ENCODE measurements at places on chromosomes 7 and 10.

- DNase-seq, result no peak
Measured at GRCh38 chr10:87925570-87925969, 62.1 kb downstream of the PTEN start.

DNA sequence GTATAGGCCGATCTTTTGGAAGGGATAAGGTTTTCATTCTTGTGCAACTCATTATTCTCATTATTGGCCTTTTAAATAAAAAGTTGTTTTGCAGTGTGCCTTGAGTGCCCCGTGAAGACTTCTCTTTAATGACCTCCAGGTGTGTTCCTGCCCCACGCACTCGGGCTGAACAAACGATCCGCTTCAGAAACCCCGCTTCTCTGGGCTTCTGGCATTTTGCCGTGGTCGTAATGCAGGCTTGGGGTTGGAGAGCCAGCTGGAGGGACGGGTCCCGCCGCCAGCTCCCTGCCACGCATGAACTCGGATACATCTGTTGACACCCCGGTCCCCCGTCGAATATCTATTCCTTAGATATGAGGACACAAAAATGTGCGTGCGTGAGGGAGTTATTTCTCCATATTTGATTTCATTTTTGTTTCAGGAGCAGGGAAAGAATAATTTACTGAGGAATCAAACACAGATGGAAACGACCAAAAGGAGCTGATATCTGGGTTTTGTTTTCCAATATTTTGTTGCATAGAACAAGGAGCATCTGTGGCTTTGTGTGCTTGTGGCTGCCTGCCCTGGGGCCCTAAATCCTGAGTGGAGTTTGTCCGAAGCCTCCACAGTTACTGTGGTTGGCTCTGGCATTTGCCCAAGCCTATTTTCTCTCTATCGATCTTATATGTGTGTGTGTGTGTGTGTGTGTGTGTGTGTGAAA is 17.0 kb upstream of the TTYH3 start:
- DNase-seq, result no peak

DNA sequence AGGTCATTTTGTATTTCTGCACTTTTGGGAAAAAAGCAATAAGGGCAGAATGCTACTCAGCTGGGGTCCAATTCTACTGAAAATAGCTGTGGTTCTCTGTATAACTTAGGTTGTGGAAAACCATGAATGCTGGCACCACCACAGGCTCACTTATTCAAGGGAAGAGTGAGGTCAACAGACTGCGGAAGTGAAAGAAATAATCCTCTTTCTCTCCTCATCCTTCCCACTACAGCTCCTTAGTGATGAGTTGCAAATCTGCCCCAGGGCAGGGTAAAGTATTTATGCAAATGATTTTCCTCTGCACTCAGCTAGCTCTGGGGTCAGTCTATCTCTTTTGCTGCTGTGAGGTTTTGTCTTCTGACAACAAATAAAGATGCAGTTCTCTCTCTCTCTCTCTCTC is 74.1 kb upstream of the PTPRZ1 start:
- no peak for DNase-seq

GRCh38 chr10:103493362-103493915 is at the start of gene NEURL1:
Gene NEURL1, plus strand, starts transcription at chr10:103493705. Its CDS starts 683 bp downstream, at chr10:103494388.
- DNase-seq, result peak; percentile 41

DNA sequence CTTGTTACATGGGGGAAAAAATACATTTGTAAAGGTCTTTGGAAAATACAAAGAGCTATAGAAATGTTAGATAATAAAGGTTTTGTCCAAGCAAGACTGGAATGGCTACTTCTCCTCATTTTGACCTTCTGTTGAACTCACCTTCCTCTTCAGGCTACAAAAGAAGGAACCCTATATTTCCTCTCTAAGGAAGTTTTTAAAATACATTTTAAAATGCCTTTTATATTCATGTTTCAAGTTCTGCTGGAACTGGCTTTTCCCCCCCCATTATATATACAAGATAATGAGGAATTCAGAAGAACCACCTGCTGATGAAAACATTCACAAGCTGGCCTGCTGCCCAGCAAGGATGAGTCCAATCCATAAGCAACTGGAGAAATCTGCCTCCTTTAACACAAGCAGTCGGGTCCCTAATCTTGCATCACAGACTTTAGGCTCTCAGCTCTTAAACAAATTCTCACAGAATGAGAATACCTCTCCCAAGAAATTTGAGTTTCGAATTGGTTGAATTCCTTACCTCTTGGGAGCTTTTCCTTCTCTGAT is 44.6 kb downstream of the MTERF1 start:
- no peak for DNase-seq

- peak; percentile 76 for DNase-seq
Measured at GRCh38 chr10:131453721-131454634, 142.5 kb upstream of the TCERG1L start.

GRCh38 chr10:78196964-78197363 is 163.3 kb downstream of the RPS24 start:
- DNase-seq, result no peak

- DNase-seq, result no peak
Measured at GRCh38 chr10:118596426-118597124, 1.1 kb upstream of the PRLHR start.

- no peak for DNase-seq
Measured at GRCh38 chr7:69568266-69568665, 30.0 kb upstream of the AUTS2 start.

DNA sequence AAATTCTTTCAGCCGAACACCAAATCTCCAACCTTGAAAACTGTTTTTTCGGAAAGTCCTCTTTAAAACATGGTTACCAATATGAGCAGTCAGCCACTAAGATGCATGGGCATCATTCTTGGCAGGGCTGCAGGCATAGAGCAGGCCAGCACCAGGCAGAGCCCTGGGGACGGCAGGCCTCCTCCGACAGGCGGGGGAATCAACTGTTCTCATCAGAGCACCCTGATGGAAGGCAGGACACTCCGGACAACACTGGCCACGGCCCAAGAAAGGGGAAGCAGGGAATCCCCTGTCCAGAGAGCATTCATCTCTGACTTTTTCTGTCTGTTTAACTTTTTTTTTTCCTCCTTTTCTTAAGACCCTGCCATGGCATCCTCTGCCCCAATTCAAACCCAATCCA is 1.4 kb upstream of the NOS3 start:
- no peak for DNase-seq

- no peak for DNase-seq
Measured at GRCh38 chr10:29130190-29130673, 158.6 kb upstream of the LYZL1 start.

GRCh38 chr10:124198871-124199270 is 105.5 kb upstream of the CHST15 start:
- no peak for DNase-seq

DNA sequence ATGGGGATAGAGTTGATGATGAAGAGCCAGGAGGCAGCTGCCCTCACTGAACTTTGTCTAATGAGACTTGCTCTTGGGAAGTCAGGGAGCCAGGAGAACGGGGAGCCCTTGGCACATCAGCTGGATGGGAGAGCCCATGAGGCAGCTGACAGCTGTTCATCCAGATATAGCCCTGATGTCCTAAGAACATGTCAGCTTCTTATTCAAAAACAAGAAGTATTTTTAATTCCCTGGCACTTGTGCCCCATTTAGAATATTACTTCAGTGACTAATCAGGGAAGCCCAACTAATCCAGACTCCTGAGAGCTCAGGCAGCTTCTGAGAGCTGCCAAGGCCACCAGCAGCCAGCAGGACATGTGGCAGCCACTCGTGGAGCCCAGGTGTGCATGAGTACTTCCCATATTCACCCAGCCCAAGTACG is 363.4 kb downstream of the GRID1 start:
- no peak for DNase-seq

- no peak for DNase-seq
Measured at GRCh38 chr7:130901209-130901783, 167.3 kb upstream of the KLF14 start.

DNA sequence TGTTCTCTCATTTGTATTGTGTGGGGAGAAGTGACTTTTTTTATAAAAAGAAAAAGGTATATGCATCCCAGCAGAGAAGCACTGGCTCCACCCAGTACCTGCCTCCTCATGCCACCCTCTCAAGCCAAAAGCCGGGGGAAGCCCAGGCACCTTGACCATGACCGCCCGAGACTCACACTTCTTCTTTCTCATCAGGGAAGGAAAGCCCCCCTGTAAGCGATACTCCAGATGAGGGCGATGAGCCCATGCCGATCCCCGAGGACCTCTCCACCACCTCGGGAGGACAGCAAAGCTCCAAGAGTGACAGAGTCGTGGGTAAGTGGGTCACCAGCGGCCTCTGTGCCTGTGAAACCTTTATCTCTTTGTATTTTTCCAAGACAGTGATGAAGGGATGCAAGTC is 22.9 kb downstream of the IKZF1 start:
- DNase-seq, result peak; percentile 19

- no peak for DNase-seq
Measured at GRCh38 chr10:53469383-53469782, 696.8 kb upstream of the MBL2 start.

DNA sequence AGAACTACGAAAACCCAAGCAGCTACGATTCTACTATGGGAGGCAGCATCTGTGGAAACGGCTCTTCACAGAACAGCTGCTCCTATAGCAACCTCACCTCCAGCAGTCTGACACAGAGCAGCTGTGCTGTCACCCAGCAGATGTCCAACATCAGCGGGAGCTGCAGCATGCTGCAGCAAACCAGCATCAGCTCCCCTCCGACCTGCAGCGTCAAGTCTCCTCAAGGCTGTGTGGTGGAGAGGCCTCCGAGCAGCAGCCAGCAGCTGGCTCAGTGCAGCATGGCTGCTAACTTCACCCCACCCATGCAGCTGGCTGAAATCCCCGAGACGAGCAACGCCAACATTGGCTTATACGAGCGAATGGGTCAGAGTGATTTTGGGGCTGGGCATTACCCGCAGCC is 81.6 kb upstream of the SAMD8 start:
- no peak for DNase-seq

DNA sequence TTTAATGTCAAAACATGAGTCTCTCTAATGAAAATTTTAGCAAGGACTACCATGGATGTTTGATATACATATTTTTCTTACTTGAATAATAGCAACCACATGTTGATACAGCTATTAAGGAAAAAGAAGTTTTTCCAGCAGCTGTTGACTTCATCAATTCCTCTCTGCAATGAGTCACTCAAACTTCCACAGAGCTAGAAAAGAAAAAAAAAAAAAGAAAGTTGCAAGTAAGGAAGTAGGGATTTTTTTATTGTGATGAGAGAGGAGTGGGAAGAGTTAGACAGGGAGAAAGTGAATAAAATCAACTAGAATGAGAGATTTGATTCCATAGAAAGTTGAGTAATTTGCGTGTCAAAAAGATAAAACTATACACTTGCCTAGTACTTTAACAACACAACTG is 46.2 kb downstream of the CAV1 start:
- no peak for DNase-seq

GRCh38 chr7:21947946-21948345 is 2.2 kb upstream of the CDCA7L start:
- no peak for DNase-seq

DNA sequence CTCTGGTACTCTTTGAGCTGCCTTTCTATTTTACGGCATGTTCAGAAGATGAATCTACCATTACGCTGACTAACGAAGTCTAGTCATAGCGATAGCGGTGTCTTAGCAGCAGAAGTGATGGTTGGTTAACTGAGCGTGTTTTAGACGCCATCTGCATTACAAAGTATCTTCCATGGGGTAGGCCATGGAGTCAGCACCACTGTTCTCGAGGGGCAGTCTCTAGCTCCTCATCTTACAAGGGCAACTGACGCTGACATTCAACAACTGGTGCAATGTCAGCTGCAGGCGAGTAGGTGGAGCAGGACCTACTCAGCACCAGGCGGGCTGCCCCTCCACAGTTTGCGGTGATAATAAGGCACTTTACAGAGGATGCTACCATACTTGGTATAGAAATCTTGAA is 88.7 kb downstream of the ADARB2 start:
- no peak for DNase-seq

- DNase-seq, result peak; percentile 53
Measured at GRCh38 chr10:30562787-30563186, 66.8 kb downstream of the LYZL2 start.

DNA sequence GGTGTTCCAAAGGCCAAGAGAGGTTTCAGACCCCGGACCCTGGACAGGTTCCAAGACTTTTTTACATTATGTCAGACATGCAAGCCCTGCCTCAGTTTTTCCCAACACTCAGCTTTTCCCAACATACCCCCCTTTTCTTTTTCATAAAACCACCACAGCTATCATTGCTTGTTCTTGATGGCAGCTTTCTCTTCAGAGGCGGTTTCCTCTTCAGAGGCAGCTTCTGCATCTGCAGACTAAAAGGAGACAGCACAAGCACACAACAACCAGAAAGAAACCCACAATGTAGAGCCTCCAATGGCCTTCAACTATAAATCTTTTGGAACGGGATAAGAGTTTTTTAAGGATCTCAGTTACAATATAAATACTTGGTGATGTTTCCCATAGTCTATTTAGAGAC is 19.3 kb downstream of the GIMAP6 start:
- no peak for DNase-seq

- DNase-seq, result no peak
Measured at GRCh38 chr7:78280276-78280675, 481.7 kb downstream of the PHTF2 start.

GRCh38 chr7:121076350-121077164 is 88.0 kb downstream of the CPED1 start:
- DNase-seq, result no peak

- DNase-seq, result no peak
Measured at GRCh38 chr10:72612203-72612826, 13.6 kb downstream of the MICU1 start.

DNA sequence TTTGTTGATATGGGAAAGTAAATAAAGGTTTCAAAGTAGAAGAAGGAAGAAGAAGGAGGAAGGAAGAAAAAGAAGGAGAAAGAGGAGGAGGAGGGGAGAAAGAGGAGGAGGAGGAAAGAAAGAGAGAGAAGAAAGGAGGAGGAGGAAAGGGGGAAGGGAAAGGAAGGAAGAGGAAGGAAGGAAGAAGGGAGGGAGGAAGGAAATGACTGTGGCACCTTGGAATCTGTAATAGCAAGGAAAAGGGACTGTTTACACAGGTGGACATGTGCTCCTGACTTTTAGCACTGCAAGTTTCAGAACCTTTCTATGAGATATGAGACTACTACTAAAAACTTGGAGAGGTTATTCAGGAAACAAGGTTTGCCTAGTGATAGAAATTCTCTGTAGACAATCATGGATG is 153.2 kb downstream of the BTAF1 start:
- no peak for DNase-seq

DNA sequence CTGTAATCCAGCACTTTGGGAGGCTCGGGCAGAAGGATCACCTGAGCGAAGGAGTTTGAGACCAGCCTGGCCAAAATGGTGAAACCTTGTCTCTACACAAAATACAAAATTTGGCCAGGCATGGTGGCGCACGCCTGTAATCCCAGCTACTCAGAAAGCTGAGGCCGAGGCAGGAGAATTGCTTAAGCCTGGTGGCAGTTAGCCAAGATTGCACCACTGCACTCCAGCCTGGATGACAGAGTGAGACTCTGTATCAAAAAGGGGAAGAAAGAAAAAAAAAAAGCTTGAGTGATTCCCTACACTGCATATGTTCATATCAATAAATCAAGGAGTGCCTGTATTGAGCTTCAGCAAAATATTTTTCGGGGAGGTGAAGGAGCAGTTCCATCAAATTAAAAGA is 45.8 kb upstream of the SRRM3 start:
- no peak for DNase-seq

- no peak for DNase-seq
Measured at GRCh38 chr7:131781-132482, 60.4 kb upstream of the FAM20C start.

Data from activated CD8-positive, alpha-beta T cell treated with anti-CD3 and anti-CD28 coated beads, Interleukin-2, amount 10 ng/mL, durations not matched to agents 7 days and 5 days (primary cell).